ENCODE measurements at places on chromosomes 3 and 15. TPM values are rescaled to one million over a fixed set of nuclear protein-coding genes. Genes with fewer than 3 reads are reported as not detected.

The OR5AC2 gene
- not detected for total RNA-seq

The ALDH1A3 gene
- total RNA-seq: 39.3 TPM

The CNTN3 gene
- total RNA-seq: not detected

The CIB1 gene
- total RNA-seq: 46.0 TPM

The CCR3 gene
- total RNA-seq: not detected

The TGM4 gene
- not detected for total RNA-seq

The UROC1 gene
- not detected for total RNA-seq

The FGD5 gene
- 5.7 TPM for total RNA-seq
